Neural crest cell (in vitro differentiated cells): ENCODE measurements at places on chromosomes 13 and 19.

DNA sequence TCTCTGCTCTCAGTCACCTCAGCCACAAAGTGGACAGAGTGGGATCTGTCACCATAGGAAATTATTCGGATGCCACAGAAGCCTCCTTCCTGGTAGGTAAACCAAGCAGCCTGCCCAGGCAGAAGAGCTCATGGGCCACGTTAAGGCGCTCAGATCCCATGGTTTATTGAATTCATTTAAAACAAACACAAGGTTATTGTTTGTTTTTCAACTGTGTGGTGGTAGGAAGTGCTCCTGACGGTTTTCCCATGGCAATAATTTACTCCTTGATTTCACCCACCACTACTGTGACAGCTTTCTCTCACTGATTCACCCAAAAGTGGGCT, 14.4 kb downstream of the BCAM start:
- DNase-seq: no peak

DNA sequence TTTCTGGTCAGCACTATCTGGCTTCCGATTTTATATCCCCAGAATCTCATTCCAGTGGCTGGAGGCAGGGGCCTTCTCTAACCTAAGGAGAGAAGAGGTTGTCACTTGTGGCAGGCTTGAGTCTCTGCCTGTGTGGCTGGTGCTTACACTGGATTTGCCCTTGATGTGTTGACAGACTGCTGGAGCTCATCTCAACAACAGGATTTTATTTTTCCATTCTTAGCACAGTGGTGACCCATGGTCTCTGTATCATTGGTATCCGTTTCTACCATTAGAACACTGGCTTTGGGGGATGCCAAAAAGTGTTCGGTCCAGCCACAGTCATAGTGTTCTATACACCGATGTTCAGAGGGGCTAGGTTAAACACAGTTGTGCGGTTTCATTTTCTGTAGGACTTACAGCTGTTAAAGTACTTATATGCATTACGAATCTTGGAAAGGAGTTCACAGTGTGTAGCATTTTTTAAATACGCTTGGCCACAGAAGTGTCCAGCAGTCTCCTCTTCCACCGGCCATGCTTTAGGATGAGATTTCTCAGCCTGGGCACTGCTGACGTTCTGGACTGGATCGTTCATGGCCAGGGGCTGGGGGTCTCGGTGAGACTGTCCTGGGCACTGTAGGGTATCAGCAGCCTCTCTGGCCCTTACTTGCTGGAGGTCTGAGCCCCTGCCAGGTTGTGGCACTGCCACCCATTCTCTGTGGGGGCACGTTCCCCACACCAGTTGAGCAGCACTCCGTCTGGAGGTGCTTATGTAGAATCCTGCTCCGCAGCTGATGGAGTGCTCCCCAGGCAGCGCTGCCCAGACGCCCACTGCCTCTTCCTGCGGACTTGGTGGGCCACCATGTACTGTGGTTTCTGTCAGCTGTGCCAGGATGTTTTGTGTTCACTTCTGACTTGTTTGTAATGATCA, 41.4 kb upstream of the TEX29 start:
- DNase-seq: no peak

GRCh38 chr13:60679928-60680694, 283.1 kb downstream of the TDRD3 start:
- no peak for DNase-seq

- no peak for DNase-seq
Measured at GRCh38 chr13:36509369-36509768, 77.1 kb downstream of the CCNA1 start.

- no peak for DNase-seq
Measured at GRCh38 chr13:70408865-70409264, 300.6 kb upstream of the KLHL1 start.

- no peak for DNase-seq
Measured at GRCh38 chr19:35752746-35753350, 4.0 kb downstream of the HSPB6 start.

- no peak for DNase-seq
Measured at GRCh38 chr19:2532252-2533071, 56.5 kb downstream of the GADD45B start.

DNA sequence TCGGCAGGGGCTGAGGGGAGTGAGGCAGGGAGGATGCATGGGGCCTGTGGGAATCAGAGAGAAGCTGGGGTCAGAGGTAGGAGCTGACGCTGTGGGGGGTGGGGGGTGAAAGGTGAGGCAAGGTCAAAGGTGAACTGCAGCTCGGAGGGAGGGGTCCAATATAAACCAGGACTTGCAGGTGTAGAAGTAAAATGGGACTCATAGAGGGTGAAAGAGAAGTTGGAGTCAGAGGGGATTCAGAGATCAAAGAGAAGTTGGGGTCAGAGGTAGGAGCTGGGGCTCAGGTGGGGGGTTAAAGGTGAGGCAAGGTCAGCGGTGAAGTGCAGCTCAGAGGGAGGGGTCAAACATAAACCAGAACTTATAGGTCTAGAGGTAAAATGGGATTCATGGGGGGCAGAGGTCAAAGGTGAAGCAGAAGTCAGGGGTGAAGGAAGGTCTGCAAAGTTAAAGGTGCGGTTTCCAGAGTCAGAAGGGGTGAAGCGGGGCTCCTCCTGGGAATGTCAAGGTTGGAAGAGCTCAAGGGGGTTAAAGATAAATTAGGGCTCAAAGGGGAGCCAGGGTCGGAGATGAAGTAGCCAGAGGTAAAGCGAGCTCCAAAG, 7.6 kb downstream of the TUBB4A start:
- no peak for DNase-seq

DNA sequence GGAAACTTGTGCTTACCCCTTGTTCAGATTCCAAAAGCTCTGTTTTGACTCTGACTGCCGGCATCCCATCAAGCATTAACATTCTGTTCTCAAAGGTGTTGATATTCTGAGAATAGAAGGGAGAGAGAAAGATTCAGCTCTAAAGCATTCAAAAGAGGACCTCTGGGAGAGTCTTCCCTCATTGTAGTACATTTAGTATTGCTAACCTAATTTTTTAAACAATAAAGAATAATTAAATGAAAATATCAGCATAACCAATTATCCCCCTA, 190.3 kb downstream of the KLF12 start:
- DNase-seq: no peak

- no peak for DNase-seq
Measured at GRCh38 chr13:30088312-30088855, 219.0 kb downstream of the KATNAL1 start.

DNA sequence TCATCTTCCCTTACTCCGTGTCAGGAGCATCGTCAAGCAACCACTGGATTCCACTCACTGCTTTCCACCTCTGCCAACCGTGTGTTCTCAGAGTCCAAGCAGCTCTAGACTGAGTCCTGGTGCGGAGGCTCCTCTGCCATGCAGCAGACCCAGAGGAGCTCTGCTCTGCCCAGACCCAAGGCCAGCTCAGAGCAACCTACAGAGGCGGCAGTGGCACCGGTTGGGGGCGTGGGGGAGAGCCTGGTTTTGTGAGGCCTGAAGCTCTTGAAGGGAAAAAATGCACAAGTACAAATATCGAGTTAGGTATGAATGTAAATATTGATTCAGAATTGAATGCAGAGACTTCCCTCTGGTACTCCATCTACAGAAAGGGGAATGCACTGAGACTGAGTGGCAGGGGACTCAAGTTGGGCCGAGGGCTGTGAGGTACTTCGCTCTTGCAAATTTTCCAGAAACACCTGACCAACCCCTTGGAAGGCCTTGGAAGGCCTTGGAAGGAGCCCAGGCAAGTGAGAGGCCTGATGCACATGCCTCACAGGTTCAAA, 46.7 kb downstream of the GJA3 start:
- no peak for DNase-seq

DNA sequence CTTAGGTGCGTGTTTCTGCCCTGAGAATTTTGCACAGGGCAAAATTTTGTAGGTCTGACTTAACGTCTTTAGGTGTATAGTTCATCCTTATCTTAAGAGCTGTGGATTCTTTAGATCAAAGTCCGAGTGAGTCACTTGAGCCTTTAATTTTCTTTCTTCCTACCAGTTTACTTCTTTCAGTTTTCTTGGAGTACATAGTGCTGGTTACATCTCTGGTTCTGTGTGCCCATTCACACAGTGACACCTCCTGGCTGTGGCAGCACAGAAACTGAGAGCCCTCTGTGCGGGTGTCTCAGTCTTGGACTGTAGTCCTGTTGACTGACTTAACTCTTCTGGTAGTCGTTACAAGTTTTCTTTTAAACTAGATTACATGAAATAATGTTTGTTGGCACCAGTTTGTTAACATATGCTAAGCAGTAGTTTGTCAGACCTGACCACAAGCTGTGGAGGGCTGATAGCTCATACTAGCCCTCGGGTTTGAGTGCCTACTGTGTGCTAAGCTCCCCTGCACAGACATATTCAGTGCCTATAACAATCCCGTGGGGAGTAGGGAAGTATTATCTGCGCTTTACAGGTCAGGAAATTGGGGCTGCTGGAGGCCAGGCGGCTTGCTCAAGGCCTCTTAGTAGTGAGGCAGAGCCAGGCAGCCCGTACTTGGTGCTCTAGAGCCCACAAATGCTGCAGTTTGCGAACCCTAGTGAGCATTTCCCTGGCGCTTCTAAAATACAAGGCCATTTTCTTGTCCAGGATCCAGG, 1.6 kb downstream of the GATAD2A start:
- no peak for DNase-seq

- DNase-seq: no peak
Measured at GRCh38 chr19:2096034-2096479, at the start of gene MOB3A. Gene MOB3A (minus strand): TSS chr19:2096326. CDS start chr19:2078560, 17,766 bp downstream.
